ENCODE measurements at places on chromosomes 5 and 9.

- no peak for DNase-seq
Measured at GRCh38 chr9:123864251-123864650, 65.7 kb downstream of the DENND1A start.

- no peak for DNase-seq
Measured at GRCh38 chr5:8749556-8749955, 796.3 kb downstream of the SEMA5A start.

- DNase-seq: peak; percentile 18
Measured at GRCh38 chr5:64765804-64766504, 2.5 kb downstream of the SREK1IP1 start.

DNA sequence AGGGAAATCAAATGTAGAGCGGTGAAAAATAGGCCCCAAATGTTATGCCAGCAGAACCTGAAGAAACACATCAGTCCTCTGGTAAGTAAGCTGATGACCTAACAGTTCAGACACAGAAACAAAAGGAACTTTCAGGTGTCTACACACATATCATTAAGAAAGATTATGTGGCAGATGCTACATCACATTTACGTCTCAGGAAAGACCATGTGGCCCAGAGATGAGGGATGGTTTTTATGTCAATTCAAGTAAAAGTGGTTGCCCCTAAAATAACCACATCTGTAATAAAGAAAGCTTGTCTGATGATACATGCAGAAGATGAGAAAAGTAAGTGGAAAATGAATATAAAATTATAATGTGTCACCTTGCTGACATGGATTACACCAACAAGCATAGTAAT, 31.4 kb downstream of the GNAQ start:
- DNase-seq: no peak

DNA sequence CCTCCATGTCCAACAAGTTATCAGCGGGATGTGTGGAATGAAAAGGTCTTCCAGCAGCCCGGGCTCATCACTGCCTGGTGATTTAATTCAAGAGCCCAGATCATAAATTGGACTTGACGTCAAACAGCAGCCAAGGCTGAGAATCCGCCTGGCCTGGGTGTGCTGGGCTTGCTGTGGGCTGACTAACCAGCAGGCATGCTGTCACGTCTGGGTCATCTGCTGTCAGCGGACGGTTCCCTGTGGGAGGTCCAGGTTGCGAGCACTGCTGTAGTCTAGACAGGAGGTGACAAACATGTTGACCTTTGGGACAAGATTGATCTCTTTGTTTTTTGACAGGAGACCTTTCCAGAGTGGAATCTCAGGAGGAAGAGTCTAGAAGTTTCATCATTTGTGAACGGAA, 289.7 kb downstream of the OSTF1 start:
- no peak for DNase-seq

- DNase-seq: no peak
Measured at GRCh38 chr5:110008131-110008530, 318.4 kb downstream of the MAN2A1 start.

DNA sequence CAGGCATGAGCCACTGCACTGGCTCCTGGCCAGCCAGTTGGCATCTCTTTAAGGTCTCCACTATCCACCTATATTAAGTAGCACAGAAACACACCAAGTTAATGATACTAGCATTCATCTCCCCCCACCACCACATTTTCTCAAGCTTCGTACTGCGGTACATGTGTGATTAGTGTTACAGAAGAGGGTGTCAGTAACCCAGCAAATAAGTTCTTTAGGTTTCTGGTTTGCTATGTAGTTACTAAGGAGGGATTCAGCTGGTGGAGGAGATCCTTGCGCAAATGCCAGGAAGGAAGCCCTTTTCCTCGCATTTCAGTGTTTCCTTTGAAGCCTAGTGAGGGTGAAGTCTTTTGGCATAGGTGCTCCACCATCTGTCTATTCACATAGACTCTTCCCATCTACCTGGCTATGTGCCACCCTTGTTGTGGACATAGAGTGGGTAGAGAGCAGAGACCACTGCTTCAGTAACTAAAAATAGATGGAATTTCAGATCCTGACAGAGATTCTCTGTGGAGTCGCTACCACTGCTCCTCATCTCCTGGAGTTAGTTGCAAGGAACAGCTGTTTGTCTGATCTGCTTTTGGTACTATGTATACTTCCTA, 16.7 kb downstream of the UBE2D2 start:
- DNase-seq: no peak

DNA sequence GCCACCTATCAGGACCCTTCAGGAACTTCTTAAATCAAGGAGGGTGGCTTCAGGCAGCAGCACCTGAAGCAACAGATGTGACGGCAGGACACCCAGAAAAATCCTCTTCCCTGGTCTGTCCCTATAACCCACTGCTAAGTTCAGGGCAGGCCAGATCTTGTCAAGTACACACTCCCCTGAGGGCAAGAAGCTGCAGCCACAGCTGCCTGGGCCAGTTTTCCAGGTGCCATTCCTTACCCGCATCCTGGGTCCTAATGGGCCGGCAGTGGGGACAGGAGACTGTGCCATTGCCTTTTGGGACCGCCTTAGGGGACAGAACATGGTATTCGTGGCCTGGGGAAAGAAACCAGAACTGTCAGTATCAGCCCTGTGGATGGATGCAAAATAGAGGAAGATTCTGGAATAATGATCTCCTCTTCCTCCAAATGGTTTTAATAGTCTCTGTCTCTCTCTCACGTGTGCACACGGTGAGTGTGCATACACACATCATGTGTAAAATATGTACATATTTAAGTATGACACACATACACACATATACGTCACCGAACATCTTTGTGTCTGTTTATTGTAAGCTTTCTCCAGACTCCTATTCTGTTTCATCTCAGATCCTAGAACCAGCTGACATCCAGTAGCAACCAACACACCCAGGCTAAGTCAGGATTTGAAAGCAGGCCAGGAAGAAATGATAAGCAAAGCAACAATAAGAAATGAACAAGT, 14.0 kb downstream of the ORM2 start:
- no peak for DNase-seq

GRCh38 chr9:113509463-113509862, 45.9 kb downstream of the RGS3 start:
- no peak for DNase-seq

GRCh38 chr5:170475294-170476000, 28.4 kb upstream of the KCNIP1 start:
- DNase-seq: no peak

DNA sequence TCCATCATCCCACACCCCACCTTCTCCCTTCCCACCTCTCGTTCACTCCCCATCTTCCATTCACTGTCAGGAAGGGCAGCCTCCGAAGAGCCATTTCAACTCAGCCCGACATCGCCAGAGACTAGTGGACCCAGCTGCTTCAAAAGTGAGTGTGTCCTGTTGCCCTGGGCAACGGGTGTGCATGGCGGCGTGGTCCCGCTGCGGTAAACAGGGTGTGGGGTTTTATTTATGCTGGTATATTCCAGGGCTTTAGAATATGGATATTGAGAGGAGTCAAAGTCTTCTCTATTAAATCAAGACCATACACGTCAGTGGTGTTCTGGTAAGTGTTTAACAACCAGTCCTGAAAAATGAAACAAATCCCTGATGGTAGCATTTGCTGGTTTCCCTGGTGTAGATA, 274.5 kb downstream of the MAST4 start:
- no peak for DNase-seq

DNA sequence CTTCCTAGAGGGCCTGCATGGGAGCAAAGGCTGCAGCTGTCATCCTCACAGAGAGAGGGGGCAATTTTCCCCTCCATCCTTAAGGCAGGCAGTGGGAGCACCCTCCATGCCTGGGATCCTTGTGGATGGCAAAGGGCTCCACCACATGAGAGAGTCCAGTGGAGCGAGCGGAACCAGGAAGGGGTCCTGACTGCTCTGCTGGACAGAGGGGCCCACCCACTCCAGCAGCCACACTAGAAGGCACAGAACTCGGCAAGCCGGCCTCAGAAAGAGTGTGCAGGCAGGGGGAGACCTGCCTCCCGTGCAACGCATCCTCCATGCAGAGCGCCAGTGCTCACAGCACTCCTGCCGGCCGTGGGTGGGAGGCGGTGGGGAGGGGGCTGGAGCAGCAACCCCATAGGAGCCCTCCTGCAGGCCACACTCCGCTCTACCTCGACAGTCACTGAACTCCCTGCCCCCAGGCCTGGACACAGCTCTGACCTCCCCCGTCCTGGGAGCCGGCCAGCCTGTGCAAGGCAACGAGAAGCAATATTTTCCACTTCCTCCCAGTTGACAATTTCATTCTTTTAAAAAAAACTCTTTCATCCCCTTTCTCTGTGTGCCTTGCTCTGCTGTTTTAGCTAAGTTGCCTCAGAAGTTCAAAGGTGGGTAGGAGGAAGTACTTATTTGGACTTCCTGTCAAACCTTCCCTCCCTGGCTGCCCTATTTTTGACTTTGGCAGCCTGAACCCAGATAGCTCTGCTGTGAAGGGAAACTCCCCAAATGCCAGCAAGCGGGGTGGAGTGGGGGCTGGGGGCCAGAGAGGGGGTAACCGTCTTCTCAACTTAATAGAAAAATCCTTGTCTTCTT, 5.3 kb upstream of the LCP2 start:
- no peak for DNase-seq

- peak; percentile 80 for DNase-seq
Measured at GRCh38 chr5:176543428-176544182, 5.5 kb upstream of the CDHR2 start.

DNA sequence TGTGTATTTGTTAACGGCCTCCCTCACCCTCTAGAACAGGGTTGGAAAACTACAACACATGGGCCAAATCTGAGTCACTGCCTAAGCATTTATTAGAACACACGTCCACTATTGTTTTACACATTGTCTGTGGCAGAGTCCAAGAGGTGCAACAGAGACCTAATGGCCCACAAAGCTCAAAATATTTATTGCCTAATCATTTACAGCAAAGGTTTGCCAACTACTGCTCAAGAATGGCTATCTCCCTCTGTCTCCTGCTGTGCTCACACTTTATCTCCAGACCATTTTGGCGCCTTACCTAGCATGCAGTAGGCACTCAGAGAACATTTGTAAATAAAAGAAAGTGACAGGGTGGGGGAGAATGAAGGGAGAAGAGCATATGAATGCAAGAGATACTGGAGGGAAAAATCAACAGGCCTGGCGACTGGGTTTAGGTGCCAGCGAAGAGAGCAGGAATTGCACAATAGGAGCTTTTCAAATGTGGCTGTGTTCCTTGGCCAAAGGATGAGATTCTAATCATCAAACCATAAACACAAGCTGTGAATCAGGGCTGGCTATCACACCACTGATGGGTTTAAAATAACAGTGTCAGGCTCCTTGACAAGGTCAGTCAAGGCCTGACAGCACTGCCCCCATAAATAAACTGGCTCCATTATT, 80.3 kb downstream of the EPB41L4A start:
- peak; percentile 63 for DNase-seq

DNA sequence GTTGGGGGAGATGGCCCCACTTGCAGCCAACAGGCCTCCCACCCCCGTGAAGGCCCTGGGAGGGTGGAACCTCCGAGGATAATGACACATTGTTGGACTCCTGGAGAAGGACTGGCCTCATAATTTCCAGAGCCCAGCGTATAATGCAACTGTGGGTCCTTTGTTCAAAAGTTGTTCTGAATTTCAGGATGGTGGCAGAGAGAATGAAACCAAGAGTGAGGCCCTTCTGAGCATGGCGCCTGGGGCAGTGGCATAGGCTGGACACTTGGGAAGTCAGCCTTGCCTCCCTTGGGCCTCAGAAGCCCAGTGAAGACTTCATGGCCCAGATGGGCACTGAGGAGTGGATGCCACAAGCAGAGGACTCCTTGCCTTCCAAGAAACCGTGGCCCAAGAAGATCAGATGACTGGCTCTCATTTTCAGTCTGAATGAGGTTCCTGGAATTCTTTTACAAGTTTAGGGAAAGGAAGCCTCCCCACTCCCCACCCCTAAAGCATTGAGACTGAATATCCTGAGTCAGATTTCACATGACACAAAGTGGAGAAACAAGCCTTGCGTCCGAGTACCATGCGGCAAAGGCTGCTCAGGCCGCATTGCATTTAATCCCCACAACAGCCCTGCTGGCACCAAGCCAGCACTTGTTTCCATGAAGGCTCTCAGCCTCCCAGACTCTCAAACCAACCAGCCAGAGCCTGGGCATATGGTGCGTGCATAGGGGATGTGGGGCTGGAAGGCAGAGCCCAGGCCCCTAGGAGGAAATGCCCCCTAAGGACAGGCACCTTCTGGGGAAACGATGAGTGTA, 96.7 kb upstream of the SMIM23 start:
- no peak for DNase-seq

DNA sequence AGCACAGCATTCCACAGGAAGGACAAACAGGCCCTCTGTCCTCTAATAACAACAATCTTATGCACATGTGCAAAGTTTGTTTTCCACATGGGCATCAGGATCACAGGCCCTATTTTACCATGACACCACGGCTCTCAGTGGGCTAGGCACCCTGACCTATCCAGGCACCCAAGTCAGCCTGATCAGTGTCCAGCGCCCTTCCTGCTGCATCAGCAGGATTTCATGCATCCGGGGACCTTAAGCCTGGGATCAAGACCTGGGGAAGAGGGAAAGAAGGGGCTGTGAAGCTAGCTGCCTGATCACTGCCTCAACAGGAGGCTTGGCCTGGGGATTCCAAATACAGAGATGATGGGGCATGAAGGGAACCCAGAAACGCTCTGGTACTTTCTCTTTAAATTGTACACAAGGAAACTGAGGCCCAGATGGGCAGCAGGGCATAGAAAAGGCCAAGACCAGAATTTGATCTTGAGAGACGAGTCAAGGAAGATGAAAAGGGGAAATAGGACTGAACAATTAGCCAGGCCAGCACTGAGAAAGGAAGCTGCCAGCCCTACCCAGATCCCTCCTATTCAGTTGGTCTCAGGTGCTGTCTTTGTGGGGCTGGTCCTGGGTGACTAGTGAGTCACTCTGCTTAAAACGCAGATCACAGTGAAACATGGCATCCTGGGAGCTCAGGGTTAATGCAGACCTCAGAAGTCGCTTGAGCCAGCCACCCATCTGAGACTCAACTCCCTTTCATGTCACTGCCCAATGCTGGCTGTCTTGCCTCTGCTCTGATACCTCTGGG, 57.9 kb downstream of the SHB start:
- no peak for DNase-seq

- DNase-seq: no peak
Measured at GRCh38 chr9:92496396-92497176, 14.3 kb upstream of the ASPN start.

DNA sequence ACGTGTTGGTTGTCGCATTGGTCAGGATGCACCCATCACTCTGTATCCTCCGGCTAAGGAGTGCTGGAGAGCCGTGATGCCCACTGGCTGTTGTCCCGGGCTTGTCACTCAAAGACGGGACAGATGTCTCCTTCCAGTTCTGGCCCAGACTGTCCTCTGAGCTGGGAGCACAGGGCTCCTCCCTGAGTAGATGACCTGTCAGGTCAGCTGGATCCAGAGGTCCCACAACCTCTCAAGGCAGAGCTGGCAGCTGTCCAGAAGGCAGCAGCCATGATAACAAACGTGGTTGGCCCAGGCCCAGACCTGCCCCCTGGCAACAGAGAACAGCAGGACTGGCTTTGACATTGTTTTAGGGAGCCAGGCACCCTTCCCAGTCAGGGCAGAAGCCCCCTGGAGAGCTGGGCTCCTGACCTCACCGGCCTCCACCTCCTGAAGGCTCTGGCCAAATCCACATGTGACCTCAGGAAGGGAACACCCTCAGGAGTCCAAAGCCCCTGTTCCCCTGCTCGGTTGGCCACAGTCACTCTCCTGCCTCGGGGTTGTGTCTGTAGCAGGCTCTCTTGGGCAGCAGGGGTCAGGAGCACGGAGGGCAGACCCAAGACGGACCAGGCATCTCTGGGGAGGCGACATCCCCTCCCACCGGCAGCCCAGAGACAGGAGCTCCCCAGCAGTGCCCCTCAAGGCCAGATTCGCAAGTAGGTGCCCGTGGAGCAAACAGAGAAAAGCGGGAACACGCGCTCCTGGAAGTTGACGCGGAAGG, 10.3 kb downstream of the TRIM7 start:
- DNase-seq: no peak

GRCh38 chr5:32785611-32786254, 74.6 kb downstream of the NPR3 start:
- peak; percentile 16 for DNase-seq

All from Calu3 (cell line).